ENCODE measurements at places on chromosomes 16 and 17.

- DNase-seq, result no peak
These were observed 19.3 kb downstream of the TSPOAP1 start for GRCh38 chr17:58308985-58309917.

DNA sequence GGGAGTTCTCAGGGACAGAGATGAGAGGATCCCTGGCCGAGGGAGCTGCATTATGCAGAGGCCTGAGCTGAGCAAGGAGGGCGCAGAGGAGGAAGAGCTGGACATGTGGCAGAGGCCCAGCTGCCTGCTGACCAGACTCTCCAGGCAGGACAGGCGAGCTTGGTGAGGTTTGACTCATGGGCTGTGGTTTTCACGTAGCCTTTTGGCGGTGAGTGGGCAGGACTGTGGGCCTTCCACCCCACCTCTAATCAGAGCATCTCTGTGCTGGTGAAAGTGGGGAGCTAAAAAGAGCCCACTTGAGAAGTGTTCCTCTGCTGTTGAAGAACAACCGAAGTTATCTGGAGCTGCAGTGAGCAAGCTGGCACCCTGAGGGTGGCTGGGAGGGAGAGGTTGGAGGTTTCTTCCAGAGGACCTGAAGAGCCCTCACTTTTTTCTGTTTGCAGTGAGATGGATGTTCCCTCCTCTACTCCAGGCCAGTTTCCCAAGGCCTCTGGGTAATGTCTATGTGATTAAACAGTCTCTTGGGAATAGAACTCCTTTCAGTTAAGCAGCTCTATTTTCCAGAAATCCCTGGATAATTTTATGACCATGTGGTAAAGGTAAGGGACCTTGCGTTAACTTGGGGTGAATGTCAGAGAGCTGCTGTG, 11.9 kb downstream of the EPN2 start:
- DNase-seq, result no peak

DNA sequence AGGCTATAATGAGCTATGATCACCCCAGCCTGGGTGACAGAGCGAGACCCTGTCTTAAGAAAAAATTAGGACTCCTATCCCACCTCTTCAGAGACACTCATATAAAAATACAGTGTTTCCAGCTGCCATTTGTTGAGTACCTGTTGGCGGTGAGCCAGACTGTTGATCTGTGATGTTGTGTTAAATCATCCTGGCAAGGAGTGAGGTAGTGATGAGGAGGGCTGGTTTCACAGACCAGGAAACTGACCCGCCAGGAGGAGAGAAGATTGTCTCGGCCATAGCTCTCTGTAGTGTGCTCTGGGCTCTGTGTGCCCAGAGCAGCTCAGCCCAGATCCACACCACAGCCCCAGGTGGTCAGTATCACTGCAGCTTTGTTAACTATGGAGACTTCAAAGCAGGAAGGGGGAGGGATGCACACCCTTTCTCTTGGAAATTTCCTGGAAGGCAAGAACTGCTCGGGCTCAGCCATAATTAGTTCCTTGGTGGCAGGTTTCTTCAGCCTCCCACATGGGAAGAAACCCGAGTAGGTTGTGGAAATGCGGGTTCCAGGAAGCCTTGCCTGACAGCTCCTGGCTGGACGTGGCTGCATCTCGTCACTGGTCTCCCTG, 343.0 kb downstream of the SNX29 start:
- no peak for DNase-seq

- no peak for DNase-seq
These were observed at the start of gene WIPI1 for GRCh38 chr17:68457168-68457538. TSS of gene WIPI1 (minus strand) at chr17:68457496. CDS start at chr17:68457421, 75 bp downstream.

GRCh38 chr16:85376292-85377095, 236.6 kb upstream of the GSE1 start:
- DNase-seq, result no peak

DNA sequence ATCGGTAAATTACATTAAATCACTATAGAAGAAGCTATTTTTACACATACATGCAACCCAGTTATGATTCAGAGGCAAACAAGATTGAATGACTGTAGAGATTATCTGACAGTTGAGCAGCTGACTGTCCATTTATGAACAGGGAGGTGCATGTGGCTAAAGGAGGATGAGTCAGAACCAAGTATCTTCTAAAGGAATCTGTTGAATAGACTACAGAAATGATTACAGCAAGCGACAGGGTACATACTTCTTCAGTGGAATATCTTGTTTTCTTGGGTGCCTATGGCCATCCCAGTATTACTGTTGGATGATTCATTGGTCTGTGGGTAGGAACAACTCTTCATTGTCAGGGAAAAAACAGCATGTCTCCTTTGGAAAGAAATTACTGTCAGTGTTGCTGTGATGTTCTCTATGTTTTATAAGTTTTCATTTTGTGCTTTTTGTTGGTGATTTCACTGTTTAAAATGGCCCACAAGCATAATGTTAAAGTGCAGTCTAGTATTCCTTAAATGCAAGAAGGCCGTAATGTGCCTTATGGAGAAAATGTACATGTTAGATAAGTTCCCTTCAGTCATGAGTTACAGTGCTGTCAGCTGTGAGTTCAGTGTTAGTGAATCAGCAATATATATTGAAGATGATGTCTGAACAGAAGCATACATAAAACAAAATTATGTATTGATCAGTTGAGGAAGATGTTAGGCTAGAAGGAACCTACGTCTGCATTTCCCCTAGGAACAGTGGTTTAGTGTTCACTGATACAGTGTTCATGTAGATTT, 27.0 kb downstream of the CBFB start:
- DNase-seq, result no peak

DNA sequence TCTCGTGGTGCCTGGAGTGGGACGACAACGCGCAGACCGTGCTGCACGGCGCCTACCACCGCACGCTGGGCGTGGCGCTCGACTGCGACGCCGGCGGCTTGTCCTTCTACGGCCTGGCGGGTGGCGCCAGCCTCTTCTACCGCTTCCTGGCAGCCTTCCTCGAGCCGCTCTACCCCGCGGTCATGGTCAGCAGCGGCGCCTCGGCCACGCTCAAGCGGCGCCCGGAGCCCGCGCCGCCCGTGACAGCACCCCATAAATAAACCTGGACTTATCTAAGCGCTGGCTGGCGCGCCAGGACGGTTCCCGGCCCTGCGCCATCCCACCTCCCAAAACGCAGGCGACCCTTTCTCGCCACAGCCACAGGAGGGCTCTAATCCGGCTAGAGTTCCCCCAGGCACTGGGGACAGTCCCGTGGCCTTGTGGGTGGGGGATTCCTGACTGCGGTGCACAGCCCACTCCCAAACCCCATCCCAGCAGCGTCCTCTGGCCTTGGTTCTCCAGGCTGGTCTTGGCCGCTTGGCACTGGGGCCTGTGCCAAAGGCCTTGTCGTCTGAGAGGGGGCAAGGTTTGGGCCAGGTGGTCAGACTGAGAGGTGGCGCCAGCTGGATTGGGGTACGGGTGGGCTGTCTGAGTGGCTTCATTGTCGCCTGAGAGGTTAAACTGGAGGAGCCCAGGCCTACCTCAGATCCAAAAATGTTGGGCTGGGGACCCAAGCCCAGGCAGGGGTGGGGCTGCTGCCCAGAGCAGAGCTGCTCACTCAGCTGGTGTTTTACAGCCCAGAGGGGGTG, 10.1 kb upstream of the SLC16A5 start:
- DNase-seq, result no peak

DNA sequence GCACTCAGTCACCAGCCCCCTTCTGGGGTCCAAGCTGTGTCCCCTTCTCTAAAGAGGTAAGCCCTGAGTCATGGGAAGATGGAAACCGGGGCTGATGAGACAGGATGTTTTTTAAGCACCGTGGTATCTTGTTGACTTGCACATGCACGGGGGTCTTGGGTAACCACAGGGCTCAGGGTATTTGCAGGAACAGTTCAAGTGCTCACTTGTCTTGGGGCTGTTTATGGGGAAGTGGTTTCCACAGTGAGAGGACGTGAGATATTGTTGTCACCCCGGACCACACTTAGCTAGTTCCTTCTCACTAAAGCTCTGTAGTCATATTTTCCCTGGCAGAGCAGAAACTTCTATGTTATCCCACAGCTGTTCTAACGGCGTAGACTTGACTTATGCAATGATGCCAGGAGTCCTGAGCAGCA, 7.7 kb downstream of the CCL3L1 start:
- peak; percentile 48 for DNase-seq

DNA sequence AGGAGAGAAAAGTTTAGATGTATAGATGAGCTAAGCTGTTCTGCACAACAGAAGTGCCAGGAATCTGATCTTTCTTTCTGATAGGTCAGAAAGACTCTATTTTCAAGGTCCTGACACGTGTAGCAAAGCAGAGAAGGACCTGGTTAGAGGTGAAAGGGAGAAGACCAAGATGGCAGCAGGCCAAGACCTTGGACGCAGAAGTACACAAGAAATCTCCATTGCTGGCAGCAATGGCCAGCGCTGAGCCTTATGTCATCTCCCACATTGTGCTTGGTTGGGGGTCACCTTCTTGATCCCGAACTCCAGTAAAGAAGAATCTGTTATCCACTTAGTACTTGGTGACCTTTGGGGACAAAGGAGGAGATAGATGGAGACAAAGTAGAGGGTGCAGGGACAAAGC, 41.8 kb upstream of the AKAP1 start:
- no peak for DNase-seq

DNA sequence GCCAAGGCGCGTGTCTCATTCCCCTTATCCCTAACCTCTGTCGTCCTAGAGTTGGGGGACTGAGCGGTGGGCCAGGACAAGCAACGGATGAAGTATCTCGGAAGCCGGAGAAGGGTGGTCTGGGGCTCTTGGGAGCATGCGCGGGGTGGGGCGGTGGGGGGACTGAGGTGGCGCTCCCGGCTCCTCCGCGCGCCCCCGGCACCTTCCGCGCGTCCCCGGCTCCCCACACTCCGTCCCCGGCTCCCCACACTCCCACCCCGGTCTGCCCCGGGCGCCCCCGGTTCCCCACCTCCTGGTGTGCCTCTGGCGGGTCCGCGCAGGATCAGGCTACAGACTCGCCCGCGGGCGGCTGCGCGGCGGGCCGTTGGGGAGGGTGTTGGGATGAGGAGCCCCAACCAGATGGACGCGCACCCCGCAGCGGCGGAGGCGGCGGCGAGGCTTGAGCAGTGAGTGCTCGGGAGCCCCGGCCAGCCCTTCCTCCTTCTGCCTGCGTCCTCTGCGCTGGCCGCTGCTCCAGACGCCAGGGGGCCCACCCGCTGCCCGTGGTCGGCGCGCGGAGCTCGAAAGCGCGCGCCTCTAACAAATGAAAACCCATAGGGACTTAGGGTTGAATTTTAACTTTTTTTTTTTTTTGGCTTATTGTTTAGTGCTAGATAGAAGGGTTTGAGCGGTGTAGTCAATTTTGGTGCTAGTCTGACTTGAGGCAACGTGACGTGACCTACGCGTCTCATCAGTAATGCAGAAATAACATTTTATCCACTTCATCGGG, 5.6 kb upstream of the CRYM start:
- DNase-seq, result no peak

GRCh38 chr17:27206447-27206846, 87.5 kb upstream of the WSB1 start:
- DNase-seq, result no peak

DNA sequence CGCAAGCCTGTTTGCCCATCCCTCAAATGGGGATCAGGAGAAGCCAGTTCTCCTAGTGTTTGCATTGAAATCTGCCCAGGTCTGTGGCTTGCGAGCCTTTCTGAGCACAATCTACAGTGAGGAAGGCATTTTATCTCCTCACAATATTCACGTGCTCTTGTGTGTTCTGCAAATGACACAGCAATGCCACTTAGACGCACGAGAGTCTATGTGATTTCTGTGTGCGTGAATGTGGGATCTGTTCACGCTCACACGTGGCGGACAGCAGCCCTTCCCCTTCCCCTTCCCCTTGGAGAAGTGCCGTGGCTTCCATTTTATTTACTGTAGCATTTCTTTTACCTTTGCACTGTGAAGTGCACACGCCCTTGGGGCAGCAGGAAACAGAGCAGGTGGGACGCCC, 17.7 kb upstream of the CBFA2T3 start:
- no peak for DNase-seq

- DNase-seq, result no peak
These were observed 263.2 kb downstream of the WWOX start for GRCh38 chr16:78362524-78363135.

DNA sequence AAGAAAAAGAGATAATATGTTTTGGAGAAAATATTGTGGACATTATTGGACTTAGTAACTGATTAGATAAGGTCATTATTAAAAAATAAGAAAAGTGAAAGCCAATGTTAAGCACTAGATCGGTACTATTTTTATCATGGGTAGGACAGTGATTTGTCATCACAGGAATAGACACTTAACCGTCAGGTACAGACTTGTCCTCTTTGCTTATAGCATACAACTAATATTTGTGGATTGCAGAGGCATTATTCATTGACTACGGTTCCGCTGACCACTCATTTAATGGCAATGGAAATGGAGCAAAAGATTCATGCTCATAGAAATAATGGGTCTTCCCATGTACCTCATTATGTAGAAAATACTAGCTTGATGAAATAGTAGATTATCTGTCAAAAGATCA, 596.3 kb upstream of the CA10 start:
- DNase-seq, result no peak

DNA sequence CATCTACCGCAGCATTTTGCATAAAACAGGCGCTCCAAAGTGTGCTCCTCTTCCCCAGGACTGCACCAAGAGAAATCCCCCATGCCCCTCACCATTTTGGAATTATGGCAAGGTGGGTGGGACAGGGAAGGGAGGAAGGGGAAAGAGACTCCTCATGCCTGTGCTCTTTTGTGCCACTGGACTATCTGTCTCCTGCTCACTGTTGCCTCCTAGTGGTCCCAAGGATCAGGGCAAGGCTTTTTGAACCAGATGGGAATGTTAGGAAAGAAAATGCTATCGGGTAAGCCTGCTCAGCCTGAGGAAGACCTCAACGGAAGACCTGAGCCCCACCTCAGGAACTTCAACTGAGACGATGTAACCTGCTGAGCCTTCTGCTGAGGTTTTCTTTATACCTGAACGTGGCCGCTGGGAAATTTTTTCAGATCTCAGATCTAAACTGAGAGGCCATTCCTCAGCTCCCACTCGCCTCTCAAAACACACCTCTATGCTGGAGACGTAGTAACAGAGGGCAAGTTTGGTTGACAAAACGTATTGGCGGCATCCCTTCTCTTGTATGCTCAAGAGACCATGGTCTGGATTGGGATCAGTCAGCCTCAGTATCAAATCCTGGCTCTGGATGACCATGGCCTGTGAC, 58.3 kb downstream of the SPACA3 start:
- no peak for DNase-seq

- no peak for DNase-seq
These were observed 27.3 kb upstream of the ABCC12 start for GRCh38 chr16:48182979-48183537.

DNA sequence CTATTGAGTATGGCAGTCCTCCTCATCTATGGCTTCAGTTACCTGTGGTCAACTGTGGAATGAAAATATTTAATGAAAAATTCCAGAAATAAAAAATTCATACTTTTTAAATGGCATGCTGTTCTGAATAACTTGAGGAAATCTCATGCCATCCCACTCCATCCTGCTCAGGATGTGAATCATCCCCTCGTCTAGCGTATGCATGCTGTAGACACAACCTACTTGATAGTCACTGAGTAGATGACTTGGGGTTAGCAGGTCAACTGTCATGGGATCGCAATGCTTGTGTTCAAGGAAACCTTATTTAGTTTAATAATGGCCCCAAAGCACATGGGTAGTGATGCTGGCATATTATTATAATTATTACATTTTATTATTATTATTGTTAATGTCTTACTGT, 4.8 kb upstream of the VAC14 start:
- no peak for DNase-seq

All from stimulated activated CD8-positive, alpha-beta memory T cell treated with anti-CD3 and anti-CD28 coated beads, Interleukin-15, amount 100 ng/mL, for 4 hours (primary cell).